Chondrocyte (in vitro differentiated cells): ENCODE measurements at places on chromosomes 6 and 20.

- DNase-seq, result no peak
Observed at GRCh38 chr20:40962733-40963504, 65.7 kb upstream of the TOP1 start.

- DNase-seq, result no peak
Observed at GRCh38 chr20:3166338-3166912, 6.8 kb upstream of the FASTKD5 start.

DNA sequence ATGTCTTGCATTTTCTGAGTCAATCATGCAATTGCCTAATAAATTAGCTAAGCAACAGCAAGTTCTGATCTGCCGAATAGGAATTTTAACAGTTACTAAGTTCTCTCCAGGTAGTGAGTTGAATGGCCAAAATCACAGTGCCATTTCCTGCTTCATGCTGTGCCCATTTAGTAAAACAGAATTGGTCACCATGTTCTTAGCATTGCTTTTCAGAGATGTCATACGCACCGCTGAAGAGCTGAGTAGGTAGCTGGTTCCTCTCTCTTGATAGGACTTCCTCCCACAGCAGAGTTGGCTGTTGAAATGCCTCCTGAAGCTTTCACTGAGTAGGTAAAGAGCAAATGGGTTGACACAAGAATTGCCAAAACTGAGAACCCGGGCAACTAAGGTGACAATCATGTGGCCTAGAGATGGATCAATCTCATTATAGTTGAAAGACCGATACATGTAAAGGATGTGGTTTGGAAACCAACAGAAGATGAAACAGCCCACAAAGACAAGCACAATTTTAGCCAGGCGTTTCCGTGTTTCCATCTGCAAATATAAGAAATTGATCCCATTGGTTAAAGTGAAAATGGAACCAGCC is 57.1 kb upstream of the GJE1 start:
- DNase-seq, result no peak

DNA sequence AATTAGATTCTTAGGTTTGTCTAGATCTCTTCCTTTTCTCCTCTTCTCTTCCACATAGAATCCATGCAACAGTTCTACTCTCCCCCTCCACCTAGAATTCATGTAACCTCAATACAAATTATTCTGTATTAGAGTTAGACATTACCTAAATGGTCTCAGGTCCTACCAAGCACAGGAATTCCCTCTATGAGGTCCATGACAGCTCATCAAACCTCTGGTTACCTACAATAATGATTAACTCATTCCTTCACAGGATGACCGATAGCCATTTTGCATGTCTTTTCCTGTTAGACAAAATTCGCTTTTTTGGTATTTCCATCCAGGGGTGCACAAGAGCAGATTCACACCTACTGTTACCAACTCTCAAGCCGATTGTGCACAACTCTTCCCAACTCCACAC is 27.4 kb upstream of the BMP2 start:
- no peak for DNase-seq

GRCh38 chr6:37018198-37019064 is 13.0 kb downstream of the FGD2 start:
- DNase-seq, result no peak

- no peak for DNase-seq
Observed at GRCh38 chr6:142732790-142733189, 212.2 kb downstream of the HIVEP2 start.

DNA sequence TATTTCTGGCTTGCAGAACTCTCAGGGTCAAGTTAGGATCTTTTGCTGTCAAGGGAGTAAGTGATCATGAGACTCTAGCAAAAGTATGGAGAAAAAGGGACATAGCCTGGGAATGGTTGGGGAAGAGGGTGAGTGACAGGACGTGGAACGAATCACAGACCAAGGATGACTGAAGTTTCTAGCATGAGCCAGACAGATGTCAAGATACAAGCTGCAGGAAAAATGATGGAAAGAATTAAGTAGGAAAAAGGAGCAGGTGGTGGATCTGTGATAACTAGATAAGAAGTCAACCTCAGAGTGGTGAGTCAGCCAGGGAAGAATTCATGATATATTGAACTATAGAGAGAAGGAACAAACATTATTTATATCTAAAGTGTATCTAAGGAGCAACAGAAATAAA is 159.8 kb upstream of the SYNDIG1 start:
- no peak for DNase-seq

DNA sequence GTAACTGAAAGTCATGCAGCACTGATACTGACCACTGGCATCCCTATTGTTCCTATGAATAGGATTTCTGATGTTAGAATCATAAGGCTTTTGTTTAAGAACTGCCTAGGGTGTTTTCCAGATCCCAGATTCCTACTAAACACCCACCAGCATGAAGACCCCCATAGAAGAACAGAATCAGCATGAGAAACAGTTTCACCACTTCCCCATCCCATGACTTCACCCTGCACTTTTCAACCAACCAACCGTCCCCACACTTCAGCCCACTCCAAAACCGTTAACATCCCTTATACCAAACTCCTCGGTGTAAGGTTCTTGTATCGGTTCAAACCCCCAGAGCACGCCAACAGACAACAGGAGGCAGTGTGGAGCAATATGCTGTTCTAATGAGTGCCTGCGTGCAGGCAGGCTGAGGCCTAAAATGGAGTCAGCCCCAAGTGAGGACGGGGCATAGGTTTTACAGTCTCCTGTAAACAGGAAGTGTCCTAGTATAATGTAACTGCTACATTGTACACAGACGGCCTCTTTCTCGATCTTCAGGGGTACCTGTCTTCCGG is 11.4 kb upstream of the SSTR4 start:
- DNase-seq, result no peak

- DNase-seq, result no peak
Observed at GRCh38 chr6:41338659-41339058, 3.3 kb downstream of the NCR2 start.

DNA sequence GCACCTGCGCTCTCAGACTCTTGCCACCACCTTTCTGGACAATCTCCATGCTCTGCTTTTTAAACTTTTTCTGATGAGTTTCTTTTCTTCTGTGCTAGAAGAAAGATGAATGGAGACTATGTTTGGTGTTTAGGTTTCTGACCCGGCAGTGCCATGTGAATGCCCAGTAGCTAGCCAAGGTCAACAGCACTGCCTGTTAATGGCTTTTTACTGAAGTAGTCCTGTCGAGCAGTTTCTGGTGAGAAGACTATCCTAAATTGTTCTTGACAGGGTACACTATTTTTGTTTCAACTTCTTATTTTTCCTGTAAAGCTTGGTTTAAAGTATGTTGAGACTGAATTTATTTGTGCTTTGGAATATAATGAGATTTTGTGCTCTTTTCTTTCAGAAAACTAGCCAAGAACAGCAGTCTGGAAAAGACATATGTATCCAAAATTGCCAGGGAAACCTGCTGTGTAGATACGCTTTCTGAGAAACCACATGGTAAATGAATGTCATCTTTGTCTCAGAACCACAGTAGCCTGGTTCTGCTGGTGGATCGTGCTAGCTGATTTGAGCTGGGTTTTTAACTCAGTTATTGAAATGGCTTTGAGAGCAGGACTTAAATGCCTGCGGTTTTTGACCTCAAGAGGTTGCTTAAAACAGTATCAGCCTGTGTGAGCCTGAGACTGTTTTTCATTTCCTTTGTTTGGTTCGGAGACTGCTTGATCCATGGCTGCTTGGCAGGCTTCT is 48.1 kb downstream of the KCNS1 start:
- no peak for DNase-seq

GRCh38 chr6:85580878-85581267 is 12.8 kb downstream of the SNX14 start:
- DNase-seq, result no peak

DNA sequence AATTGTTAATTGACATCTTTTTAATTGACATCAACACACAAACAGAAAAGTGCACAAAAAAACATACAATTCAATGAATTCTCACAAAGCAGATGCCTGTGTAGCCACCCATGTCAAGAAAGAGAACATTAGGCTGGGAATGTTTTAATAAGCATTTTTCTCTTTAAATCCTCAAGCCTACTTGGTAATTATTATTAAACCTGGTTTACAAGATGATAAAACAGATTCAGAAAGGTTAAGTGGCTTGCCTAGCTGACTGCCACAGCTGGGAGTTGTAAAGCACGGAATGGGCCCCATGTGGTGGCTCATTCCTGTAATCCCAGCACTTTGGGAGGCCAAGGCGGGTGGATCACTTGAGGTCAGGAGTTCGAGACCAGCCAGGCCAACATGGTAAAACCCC is 90.0 kb upstream of the AKAP12 start:
- DNase-seq, result no peak

DNA sequence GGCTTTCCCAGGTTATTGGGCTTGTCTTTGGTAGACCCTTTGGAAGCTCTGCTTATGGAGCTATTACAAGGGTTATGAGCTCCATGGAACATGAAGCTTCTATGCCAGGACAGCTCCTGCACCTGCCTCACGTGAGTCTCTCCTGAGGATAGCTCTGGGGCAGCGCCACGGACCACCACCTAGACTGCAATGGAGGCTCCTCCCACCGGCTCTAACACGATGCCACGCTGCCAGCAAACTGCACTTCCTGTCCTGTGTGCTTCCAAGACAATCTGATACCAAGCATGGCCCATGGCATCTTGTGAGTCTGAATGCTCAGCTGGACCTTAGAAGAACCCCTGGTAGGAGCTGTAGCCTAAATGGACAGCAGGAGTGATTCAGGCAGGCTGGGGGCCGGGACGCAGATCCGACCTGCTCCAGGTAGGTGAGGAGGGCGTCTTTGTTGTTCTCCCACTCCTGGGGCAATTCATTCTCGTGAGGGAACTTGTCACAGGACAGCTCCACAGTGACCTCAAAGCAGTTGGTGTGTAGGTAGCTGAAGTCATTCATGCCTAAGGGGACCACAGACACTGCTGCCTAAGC is 5.5 kb downstream of the CPXM1 start:
- no peak for DNase-seq

- DNase-seq, result no peak
Observed at GRCh38 chr6:106163446-106163965, 77.4 kb downstream of the PRDM1 start.

GRCh38 chr20:42611889-42612837 is 577.5 kb downstream of the PTPRT start:
- no peak for DNase-seq

DNA sequence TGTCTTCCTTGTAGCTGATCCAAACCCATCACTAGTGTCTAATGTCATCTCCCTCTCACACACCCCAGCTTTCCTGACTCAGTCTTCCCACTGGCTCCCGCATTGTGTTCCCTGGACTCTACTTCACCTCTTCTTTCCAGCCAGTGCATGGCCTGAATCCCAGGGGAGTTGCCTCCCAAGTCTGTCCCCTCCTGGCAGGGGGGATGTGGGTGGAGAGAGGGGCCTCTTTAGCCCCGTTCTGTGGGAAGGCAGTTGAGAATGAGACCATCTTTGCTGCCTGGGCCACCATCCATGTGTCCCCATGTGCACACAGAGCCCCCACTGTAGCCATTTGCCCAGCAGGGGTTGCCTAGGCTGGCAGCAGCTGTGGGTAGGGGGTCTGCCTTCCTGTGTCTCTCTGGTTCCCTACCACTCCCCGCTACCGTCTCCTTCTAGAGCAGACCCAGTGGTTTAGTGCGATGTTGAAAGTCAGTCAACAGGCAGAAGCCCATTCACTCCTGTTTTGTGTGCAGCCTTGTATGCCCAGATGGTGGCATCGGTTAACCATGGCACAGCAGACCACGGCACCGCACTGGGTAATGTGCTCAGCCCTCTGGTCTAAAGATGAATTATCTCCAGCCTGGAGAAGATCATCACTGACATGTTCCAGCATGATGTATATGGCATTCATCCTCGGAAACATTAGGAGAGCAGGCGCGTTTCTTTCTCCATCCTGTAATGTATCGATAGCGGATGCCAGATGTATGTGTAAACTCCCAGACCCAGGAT is 178.8 kb upstream of the SNX9 start:
- DNase-seq, result no peak

GRCh38 chr6:56556751-56557540 is 85.7 kb downstream of the DST start:
- no peak for DNase-seq

DNA sequence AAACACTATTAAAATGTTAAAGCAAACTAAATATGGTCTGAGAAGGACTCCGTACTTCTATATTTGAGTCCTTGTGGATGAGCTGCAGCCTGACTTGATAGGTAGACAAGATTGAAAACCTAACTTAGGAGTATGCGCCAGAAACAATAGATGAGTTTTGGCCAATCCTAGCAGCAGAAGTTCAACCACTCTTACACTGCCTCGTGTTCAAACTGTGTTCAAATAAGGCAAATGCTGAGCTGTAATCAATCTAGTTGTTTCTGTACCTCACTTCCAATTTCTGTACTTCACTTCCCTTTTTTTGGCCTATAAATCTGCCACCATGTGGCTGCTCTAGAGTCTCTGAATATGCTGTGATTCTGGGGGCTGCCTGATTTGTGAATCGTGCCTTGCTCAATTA is 13.2 kb upstream of the SERINC1 start:
- no peak for DNase-seq

- no peak for DNase-seq
Observed at GRCh38 chr20:21230686-21231085, 72.4 kb upstream of the XRN2 start.

GRCh38 chr6:164578616-164579015 is 730.8 kb downstream of the C6orf118 start:
- no peak for DNase-seq

- no peak for DNase-seq
Observed at GRCh38 chr6:24795106-24795505, 3.6 kb downstream of the ARMH2 start.

GRCh38 chr6:76683985-76684384 is 611.5 kb upstream of the IMPG1 start:
- DNase-seq, result no peak

GRCh38 chr20:53294804-53295203 is 298.8 kb downstream of the ZNF217 start:
- no peak for DNase-seq

- DNase-seq, result no peak
Observed at GRCh38 chr6:158756977-158757752, 62.0 kb downstream of the EZR start.

GRCh38 chr20:17875981-17876385 is 92.6 kb downstream of the SNX5 start:
- DNase-seq, result no peak

DNA sequence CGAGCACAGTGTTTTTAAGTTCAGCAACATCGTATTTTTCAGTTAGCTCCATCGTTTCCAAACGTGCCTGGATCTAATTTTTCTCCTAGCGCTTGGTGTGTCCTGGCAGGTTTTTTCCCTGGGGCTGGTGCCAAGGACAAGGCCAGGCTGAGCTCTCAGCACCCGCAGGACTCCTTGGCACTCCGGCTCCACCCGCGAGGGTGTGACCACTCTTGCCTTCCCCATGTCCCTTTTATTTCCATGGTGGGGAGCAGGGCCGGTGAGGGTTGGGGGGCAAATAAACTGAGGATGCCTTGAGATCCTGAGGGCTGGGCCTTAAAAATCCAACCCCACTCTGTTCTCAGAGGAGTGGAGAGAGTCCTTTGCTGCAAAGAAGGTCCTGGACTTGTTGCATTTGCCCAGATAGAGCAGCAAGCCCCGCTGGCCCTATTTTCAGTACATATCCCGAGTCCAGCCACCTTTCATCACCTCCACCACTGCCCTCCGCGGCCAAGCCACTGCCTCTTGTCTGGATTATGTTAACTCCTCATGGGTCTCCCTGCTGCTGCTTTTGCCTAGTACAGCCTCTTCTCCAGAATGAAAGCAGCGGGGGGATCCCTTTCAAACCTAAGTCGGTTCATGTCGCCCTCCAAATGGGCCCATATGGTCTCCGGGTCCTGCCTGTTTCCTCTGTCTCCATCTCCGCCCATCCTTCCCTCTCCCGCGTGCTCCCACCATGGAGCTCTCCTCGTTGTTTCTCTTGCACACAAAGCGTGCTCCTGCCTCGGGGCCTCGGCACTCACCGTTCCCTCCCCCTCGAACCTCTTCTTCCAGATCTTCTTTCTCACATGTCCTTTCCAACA is 4.5 kb upstream of the RAB44 start:
- DNase-seq, result no peak

- no peak for DNase-seq
Observed at GRCh38 chr6:99611148-99611547, 4.5 kb downstream of the PRDM13 start.
